ENCODE measurements at places on chromosomes 2 and 18. TPM values are rescaled to one million over a fixed set of nuclear protein-coding genes. Genes with fewer than 3 reads are reported as not detected.

DNA sequence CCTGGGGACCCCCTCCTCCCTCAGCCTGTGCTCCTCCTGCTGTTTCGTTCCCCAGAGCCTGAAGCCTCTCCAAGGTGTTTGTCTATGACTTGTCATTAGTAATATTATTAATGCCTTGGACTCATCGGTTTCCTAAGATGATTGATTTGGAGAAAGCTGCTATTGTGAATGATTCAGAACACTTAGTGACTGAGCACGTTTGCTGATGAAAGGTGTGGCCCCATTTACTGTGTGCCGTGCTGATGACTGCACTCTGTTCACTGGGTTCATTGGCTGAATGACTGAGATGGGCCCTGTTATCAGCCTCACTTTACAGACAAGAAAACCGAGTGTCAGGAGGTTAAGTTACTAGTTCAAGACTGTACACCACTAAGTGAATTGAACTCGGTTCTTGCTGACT, 111.4 kb downstream of the SPP2 start:
- peaks cover 27% of the 10 kb centered on the region for H3K4me1 ChIP-seq
- DNase-seq = no peak
- H3K27me3 ChIP-seq = no peaks in the 10 kb centered on the region

DNA sequence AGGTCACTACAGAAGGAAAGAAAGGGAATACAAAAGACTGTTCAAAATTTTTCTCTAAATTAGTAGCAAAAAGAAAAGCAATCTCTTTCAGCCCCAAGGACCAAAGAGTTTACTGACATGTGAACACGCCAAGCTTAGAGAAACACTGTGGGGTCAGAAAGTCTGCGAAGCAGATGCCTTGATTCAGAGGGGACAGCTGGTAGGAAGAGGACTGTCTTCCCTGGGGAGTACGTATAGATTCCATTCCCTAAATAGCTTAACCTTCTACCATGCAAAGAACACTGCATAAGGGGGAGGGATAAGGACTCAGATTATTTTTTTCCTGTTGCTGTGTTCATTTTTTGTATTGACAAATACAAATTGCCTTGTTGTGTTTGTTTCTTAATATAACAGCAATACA, 96.1 kb downstream of the IRS1 start:
- peaks cover 5% of the 10 kb centered on the region for H3K4me1 ChIP-seq
- H3K27me3 ChIP-seq = peaks cover 8% of the 10 kb centered on the region
- H3K27ac ChIP-seq = no peak overlapping the region
- no peak for DNase-seq

- no peak for DNase-seq
- H3K27me3 ChIP-seq = peaks cover 52% of the 10 kb centered on the region
- H3K4me3 ChIP-seq = peak overlapping the region; percentile 37
These were observed 1.2 kb downstream of the CABLES1 start for GRCh38 chr18:23136326-23137096.

GRCh38 chr2:237759176-237759575, 39.4 kb upstream of the RBM44 start:
- no peaks in the 10 kb centered on the region for H3K27me3 ChIP-seq
- H3K4me3 ChIP-seq = no peak overlapping the region
- no peaks in the 10 kb centered on the region for H3K4me1 ChIP-seq
- H3K27ac ChIP-seq = no peak overlapping the region

DNA sequence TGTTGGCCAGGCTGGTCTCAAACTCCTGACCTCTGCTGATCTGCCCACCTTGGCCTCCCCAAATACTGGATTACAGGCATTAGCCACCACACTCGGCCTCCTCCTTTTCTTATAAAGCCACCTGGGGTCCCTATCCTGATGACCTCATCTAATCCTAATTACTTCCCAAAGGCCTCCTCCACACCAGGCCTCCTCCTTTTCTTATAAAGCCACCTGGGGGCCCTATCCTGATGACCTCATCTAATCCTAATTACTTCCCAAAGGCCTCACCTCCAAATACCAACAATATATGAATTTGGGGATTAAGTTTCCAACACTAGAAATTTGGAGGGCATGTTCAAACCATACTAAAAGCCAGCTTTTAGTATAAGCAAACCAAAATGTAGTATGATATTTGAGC, 9.7 kb upstream of the RMC1 start:
- no peak for DNase-seq
- H3K27me3 ChIP-seq = no peaks in the 10 kb centered on the region
- peaks cover 11% of the 10 kb centered on the region for H3K4me1 ChIP-seq
- no peak overlapping the region for H3K27ac ChIP-seq

GRCh38 chr18:2979871-2980790, 32.8 kb downstream of the LPIN2 start:
- no peak for DNase-seq
- peaks cover 28% of the 10 kb centered on the region for H3K36me3 ChIP-seq
- H3K27ac ChIP-seq = peak overlapping the region; percentile 78
- H3K27me3 ChIP-seq = no peaks in the 10 kb centered on the region
- H3K4me1 ChIP-seq = peaks cover 87% of the 10 kb centered on the region

- H3K4me3 ChIP-seq = no peak overlapping the region
- no peak for DNase-seq
- no peaks in the 10 kb centered on the region for H3K36me3 ChIP-seq
- H3K27me3 ChIP-seq = peaks cover 3% of the 10 kb centered on the region
These were observed 75.2 kb upstream of the OTOS start for GRCh38 chr2:240215676-240216051.

DNA sequence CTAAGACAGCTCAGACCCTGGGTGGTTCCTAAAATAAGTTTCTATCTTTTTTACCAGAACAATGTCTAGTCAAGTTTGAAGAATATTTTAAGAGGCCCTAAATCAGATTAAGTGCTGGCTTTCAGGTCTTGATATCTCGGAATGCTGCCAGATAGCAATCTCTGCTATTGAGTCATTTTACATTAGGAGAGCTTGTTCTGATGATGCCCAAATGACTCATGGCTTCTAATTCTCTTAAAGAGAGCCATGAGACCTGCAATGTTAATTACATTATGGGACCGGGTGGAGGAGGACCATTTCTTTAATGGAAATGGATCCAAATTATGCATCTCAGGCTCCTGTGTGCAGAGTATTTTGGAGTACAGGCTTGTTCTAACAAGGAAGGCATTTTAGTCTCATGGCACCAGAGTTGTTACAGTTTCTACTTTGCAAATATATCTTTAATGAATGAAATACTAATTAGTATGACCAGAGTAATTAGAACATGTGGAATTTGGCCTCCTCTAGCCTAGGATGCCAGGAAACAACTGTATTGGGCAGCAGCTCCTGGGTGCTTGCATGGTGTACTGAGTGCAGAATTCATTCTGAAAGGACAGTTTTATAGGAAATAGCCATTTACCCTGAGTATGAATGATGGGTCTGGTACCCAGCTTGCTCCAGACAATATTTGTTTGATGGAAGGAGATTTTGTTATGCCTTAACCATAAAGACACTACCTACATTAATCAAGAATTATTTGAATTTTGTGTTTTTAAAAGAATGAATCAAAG, 94.0 kb upstream of the SULT1C3 start:
- peaks cover 2% of the 10 kb centered on the region for H3K27me3 ChIP-seq
- DNase-seq = no peak
- H3K36me3 ChIP-seq = no peaks in the 10 kb centered on the region
- no peaks in the 10 kb centered on the region for H3K4me1 ChIP-seq
- no peak overlapping the region for H3K27ac ChIP-seq

DNA sequence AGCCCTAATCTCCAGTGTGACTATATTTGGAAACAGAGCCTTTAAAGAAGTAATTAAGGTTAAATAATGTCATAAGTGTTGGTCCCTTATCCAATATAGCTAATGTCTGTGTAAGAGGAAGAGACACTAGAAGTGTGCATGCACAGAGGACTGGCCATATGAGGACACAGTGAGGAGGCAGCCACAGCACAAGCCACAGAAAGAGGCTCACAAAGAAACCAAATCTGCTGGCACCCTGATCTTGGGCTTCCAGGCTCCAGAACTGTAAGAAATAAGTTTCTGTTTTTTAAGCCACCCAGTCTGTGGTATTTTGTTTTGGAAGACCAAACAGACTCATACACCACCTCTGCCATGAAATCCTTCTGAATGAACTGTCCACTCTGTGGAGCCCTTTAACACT, 186.4 kb upstream of the SLC39A10 start:
- no peak overlapping the region for H3K4me3 ChIP-seq
- H3K27ac ChIP-seq = no peak overlapping the region
- no peaks in the 10 kb centered on the region for H3K27me3 ChIP-seq

DNA sequence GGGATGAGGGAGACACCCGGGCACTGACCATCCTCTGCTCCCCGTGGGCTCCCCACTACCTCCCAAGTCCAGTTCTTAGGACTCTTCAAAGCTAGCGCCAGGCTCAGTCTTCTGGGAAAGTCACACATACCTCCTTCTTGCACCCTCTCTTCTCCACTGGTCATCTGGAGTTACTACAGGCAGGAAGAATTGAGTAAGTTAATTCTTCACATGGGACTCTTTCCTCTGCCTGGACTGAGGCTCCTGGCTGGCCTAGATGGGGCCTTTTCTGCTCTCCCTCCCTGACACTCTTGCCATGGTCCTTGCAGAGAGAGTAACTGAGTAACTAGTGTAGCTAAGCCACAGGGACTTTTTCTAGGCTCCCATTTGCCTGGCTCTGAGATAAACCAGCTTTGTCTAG, 96.5 kb upstream of the CELF4 start:
- H3K36me3 ChIP-seq = no peaks in the 10 kb centered on the region
- no peak for DNase-seq
- H3K27me3 ChIP-seq = no peaks in the 10 kb centered on the region
- no peak overlapping the region for H3K27ac ChIP-seq
- H3K4me3 ChIP-seq = no peak overlapping the region

DNA sequence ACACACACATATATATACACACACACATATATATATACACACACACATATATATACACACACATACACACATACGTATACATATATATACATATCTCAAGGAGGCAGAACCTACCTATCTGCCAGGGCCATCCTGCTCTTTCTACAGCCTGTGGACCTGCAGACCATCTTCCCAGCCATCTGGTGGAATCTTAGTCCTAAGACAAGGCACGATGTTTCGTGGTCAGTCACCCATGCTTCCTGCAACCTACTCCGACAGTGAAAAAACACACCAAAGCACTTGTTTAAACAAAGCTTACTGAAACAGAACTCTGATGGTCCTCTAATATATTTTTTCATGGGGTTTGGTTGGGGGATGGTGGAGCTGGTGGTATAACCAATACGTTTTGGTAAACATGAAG, 164.2 kb upstream of the ZNF521 start:
- no peaks in the 10 kb centered on the region for H3K27me3 ChIP-seq
- H3K36me3 ChIP-seq = no peaks in the 10 kb centered on the region
- H3K4me1 ChIP-seq = no peaks in the 10 kb centered on the region
- no peak overlapping the region for H3K27ac ChIP-seq
- H3K4me3 ChIP-seq = no peak overlapping the region

RFTN2 gene
- total RNA-seq = not detected

DSG4 gene
- not detected for total RNA-seq

IL37 gene
- 0.48 TPM for total RNA-seq
